ENCODE measurements at places on chromosomes 5 and 9. TPM values are rescaled to one million over a fixed set of nuclear protein-coding genes. Genes with fewer than 3 reads are reported as not detected.

Gene FGD3
- 42.9 TPM for total RNA-seq

Gene ZFP2
- total RNA-seq, result 0.18 TPM

Gene IQGAP2
- 28.3 TPM for total RNA-seq

Gene PCDHGB1
- 0.48 TPM for total RNA-seq

Gene CD180
- total RNA-seq, result 0.02 TPM

Gene AFAP1L1
- not detected for total RNA-seq

Gene C7
- not detected for total RNA-seq

Gene KIF4B
- 0.07 TPM for total RNA-seq

Gene FBXW5
- total RNA-seq, result 95.9 TPM

Gene NEURL1B
- total RNA-seq, result 0.37 TPM

Gene NNT
- 64.8 TPM for total RNA-seq

Gene SH3PXD2B
- total RNA-seq, result 0.11 TPM

Gene ZNF354C
- total RNA-seq, result 3.4 TPM

Gene TMC1
- total RNA-seq, result not detected

Gene DMRT1
- not detected for total RNA-seq
